ENCODE measurements at places on chromosomes 5 and 9. TPM values are rescaled to one million over a fixed set of nuclear protein-coding genes. Genes with fewer than 3 reads are reported as not detected.

- no peak overlapping the region for H3K4me3 ChIP-seq
- peaks cover 15% of the 10 kb centered on the region for H3K4me1 ChIP-seq
- no peaks in the 10 kb centered on the region for H3K36me3 ChIP-seq
- no peak for DNase-seq
These were observed 120.9 kb upstream of the PHYKPL start for GRCh38 chr5:178353461-178353860.

The NAIF1 gene
- 7.9 TPM for total RNA-seq

GRCh38 chr5:26660116-26660515, 378.3 kb downstream of the CDH9 start:
- H3K4me1 ChIP-seq, result no peaks in the 10 kb centered on the region
- no peak overlapping the region for H3K4me3 ChIP-seq
- DNase-seq, result no peak
- H3K27ac ChIP-seq, result no peak overlapping the region

- H3K27me3 ChIP-seq, result peaks cover 100% of the 10 kb centered on the region
- H3K4me3 ChIP-seq, result no peak overlapping the region
- no peak for DNase-seq
- no peaks in the 10 kb centered on the region for H3K36me3 ChIP-seq
- no peak overlapping the region for H3K27ac ChIP-seq
These were observed 140.2 kb downstream of the PAX5 start for GRCh38 chr9:36893911-36894310.

GRCh38 chr5:2656206-2656605, 95.3 kb downstream of the IRX2 start:
- peaks cover 93% of the 10 kb centered on the region for H3K27me3 ChIP-seq
- no peak overlapping the region for H3K4me3 ChIP-seq
- H3K36me3 ChIP-seq, result no peaks in the 10 kb centered on the region
- DNase-seq, result no peak
- no peaks in the 10 kb centered on the region for H3K4me1 ChIP-seq

GRCh38 chr9:93156475-93157008, 22.5 kb upstream of the NINJ1 start:
- H3K36me3 ChIP-seq, result no peaks in the 10 kb centered on the region
- H3K4me3 ChIP-seq, result no peak overlapping the region
- H3K27me3 ChIP-seq, result no peaks in the 10 kb centered on the region
- DNase-seq, result no peak

The IFNB1 gene
- not detected for total RNA-seq

The DRD1 gene
- not detected for total RNA-seq

The ASS1 gene
- 71.3 TPM for total RNA-seq

GRCh38 chr5:55712023-55712859, at the start of gene SLC38A9:
Gene SLC38A9, minus strand, starts transcription at chr5:55712324. Its CDS starts 14,366 bp downstream, at chr5:55697958.
- peaks cover 20% of the 10 kb centered on the region for H3K4me1 ChIP-seq
- DNase-seq, result peak; percentile 96
- peaks cover 15% of the 10 kb centered on the region for H3K36me3 ChIP-seq

GRCh38 chr5:51618234-51618633, 235.0 kb downstream of the ISL1 start:
- no peaks in the 10 kb centered on the region for H3K4me1 ChIP-seq
- H3K27me3 ChIP-seq, result no peaks in the 10 kb centered on the region
- no peak for DNase-seq
- H3K36me3 ChIP-seq, result no peaks in the 10 kb centered on the region
- H3K4me3 ChIP-seq, result no peak overlapping the region
- no peak overlapping the region for H3K27ac ChIP-seq

- peak overlapping the region; percentile 58 for H3K27ac ChIP-seq
- H3K4me1 ChIP-seq, result peaks cover 11% of the 10 kb centered on the region
- no peak overlapping the region for H3K4me3 ChIP-seq
- no peaks in the 10 kb centered on the region for H3K36me3 ChIP-seq
These were observed 16.4 kb upstream of the FST start for GRCh38 chr5:53463909-53464621.

GRCh38 chr9:136437430-136437829, 2.2 kb downstream of the INPP5E start:
- H3K4me1 ChIP-seq, result peaks cover 50% of the 10 kb centered on the region
- no peak overlapping the region for H3K27ac ChIP-seq

- H3K36me3 ChIP-seq, result no peaks in the 10 kb centered on the region
- H3K4me3 ChIP-seq, result no peak overlapping the region
- peaks cover 66% of the 10 kb centered on the region for H3K27me3 ChIP-seq
- DNase-seq, result no peak
- no peaks in the 10 kb centered on the region for H3K4me1 ChIP-seq
- no peak overlapping the region for H3K27ac ChIP-seq
These were observed 179.0 kb downstream of the ROR2 start for GRCh38 chr9:91771027-91771426.

GRCh38 chr9:37465249-37466036, at the start of gene ZBTB5:
Gene ZBTB5, minus strand, starts transcription at chr9:37465450. Its CDS starts 22,899 bp downstream, at chr9:37442551.
- peak; percentile 99 for DNase-seq
- H3K27me3 ChIP-seq, result no peaks in the 10 kb centered on the region
- no peaks in the 10 kb centered on the region for H3K36me3 ChIP-seq
- H3K4me1 ChIP-seq, result peaks cover 57% of the 10 kb centered on the region

The UBE2R2 gene
- total RNA-seq, result 40.6 TPM

- H3K27ac ChIP-seq, result no peak overlapping the region
- no peaks in the 10 kb centered on the region for H3K36me3 ChIP-seq
- no peak overlapping the region for H3K4me3 ChIP-seq
- DNase-seq, result peak; percentile 62
- peaks cover 29% of the 10 kb centered on the region for H3K4me1 ChIP-seq
These were observed 155.9 kb upstream of the PHYKPL start for GRCh38 chr5:178388386-178389025.
